ENCODE measurements at places on chromosomes 11 and 22.
A peak's percentile ranks its signal among the peaks of the same experiment; 100 is the strongest.

GRCh38 chr11:124115782-124116616, 749 bp downstream of the VWA5A start:
- no peak for DNase-seq

- peak; percentile 22 for DNase-seq
These were observed 6.8 kb upstream of the TPBGL start for GRCh38 chr11:75233754-75234172.

DNA sequence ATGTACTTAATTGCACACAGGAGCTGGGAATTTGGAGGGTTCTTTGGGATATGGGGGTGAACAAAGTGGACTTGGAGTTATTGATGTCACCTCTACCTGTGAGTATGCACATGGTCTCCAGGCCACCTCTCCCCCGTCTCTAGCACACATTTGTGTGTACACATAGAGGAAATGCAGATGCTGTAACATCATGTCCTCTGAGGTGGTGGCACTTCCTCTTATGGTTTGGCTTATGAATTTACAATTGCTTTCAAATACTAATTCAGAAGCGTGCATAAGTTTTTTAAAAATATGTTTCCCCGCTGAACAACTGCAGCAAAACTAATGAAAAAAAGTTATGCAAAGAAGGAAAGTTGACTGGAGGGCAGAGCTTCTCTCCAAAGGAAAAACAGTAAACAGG, 152.0 kb upstream of the TENM4 start:
- DNase-seq = no peak

GRCh38 chr11:89182773-89183518, 5.3 kb downstream of the TYR start:
- DNase-seq = no peak

DNA sequence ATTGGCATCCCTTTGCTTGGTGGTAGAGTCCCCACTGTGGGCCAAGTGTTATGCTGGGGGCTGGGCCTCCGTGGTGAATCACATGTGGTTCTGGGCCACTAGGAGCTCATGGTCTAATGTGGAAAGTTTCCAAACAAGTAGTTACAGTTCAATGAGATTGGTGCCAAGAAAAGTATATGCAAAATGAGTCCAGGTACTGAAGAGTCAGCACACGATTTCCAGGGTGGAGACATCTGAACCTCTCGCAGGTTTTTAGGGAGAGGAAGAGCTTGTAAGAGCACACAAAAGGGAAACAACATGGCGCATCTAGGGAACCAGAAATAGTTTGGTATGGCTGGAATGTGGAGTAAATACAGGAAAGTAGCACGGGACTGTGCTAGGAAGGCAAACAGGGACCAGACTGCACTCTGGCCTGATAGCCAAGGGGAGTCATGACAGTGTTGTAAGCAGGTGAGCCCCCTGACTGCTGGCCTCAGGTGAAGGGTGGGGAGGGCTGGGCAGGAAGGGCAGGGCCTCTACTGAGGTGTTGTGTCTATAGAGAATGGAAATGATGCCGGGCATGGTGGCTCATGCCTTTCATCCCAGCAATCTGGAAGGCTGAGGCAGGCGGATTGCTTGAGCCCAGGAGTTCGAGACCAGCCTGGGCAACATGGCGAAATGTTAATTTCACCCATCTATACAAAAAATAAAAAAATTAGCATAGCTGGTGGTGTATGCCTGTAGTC, 12.6 kb downstream of the POLR2F start:
- no peak for DNase-seq

DNA sequence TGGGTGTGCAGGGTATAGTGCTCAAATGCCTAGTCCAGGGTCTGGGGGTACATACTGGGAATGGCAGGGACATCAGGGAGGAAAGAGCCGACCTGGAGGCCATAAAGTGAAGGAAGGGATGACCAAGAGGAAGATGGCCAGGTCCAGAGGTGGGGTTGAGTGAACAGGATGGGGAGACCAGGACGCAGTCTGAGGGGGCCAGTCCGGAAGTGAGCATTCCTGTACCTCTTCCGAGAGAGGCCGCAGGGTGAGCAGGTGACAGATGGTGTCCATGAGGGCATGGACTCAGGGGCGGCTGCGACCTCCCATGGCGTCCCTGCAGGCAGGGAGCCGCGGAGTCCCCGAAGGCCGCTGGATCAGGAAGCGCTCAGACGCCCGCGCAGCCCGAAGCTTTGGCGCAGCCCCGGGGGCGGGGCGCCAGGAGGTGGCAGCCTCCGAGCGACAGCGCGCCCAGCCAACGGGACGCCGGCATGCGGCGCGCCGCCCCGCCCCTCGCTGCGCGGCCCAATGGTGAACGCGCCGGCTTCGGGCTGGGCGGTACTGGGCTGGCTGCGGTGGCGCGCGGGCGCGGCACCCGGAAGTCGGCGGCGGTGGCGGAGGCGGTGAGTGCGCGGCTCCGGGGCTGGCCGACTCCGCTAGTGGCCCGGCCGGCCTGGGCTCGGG, at the start of gene TANGO2:
Gene TANGO2, plus strand, starts transcription at position 578 of the 663 bp plus-strand sequence. CDS start 15,689 bp downstream, outside the sequence.
- no peak for DNase-seq

DNA sequence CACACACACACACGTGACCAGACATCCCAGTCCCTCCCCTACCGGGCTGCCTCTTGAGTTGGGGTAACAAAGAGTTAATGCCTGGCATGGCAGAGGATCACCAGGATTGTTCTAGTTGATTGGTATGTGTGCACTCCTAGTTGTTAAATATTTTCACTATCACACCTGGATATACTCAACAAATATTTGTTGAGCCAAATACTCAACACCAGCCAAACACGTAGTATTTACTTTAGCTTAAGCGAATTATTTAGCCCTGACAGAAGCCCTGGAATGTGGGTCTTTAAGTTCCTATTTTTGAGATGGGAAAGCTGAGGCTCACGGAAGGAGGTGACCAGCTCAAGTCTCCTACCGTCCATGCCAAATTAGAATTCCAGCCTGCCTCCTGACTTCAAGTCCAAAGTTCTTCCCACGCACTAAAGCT, 10.5 kb downstream of the CD3E start:
- no peak for DNase-seq

GRCh38 chr11:126072801-126073594, 10.3 kb upstream of the CDON start:
- DNase-seq = no peak

DNA sequence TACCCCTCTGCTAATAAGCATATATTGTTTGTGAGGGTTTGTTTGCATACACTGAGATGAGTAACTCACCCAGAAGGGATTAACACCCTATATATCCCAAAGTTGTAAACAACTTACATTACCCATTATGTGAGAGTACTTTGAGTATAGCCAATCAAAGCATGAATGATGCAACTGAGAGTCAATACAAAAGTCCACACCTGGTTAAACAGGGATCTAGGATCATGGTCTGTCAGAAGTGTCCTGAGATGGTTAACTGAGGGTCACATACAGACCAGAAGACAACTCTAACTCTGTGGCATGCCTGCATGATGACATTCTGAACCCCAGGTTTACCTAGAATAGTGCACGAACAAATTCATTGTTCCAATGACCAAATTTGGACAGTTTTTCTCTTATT, 17.4 kb upstream of the OR10A5 start:
- no peak for DNase-seq

DNA sequence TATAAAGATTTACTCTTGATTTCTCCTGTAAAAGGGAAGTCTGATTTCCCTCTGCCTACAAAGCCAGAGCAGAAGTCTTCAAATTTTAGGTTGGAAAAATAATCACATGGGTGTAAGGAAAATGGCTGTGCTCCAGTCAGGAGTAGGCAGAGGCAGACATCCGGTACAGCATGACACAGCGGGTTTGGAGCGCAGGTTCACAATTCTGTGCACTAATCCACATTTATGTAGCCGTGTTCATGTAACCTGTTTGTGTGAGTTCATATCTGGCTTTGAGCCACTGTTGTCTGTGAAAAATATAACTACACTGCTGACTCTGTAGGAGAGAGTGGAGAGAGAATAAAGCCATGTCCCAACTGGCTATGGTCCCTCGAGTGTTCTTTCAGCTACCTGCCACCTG, 248.0 kb downstream of the CASP12 start:
- DNase-seq = no peak

DNA sequence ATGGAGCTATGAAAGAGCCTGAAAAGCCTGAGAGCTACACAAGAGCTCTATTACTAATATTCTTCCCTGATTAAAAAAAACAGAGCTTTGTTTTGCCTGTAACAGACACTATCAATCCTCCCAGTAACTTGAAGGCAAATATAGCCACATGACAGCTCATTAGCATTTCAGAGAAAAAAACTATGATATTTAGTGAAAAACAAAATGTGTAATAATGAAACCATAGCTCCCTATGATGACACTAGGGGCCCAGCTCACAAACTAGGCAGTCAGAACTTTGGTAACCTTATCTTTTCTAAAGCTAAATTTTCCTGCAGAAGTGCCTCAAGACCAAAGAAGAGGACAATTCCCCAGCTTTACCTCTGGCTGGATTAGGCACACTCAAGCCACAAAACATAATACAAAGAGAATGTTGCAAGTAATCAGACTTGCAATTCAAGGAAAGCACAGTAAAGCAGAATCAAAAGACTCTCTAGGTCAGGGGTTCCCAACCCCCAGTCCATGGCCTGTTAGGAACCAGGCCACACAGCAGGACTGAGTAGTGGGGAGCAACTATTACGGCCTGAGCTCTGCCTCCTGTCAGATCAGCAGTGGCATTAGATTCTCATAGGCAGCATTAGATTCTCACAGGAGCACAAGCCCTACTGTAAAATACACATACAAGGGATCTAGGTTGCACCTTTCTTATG, 53.3 kb downstream of the MRTFA start:
- no peak for DNase-seq

- DNase-seq = peak; percentile 68
These were observed 99.1 kb downstream of the CD44 start for GRCh38 chr11:35237860-35238715.

GRCh38 chr22:28154861-28155260, 235.8 kb upstream of the PITPNB start:
- no peak for DNase-seq

- no peak for DNase-seq
These were observed at the start of gene ADAMTS15 for GRCh38 chr11:130448416-130449309. ADAMTS15 (plus strand) TSS chr11:130448645; CDS start chr11:130448974, 329 bp downstream.

DNA sequence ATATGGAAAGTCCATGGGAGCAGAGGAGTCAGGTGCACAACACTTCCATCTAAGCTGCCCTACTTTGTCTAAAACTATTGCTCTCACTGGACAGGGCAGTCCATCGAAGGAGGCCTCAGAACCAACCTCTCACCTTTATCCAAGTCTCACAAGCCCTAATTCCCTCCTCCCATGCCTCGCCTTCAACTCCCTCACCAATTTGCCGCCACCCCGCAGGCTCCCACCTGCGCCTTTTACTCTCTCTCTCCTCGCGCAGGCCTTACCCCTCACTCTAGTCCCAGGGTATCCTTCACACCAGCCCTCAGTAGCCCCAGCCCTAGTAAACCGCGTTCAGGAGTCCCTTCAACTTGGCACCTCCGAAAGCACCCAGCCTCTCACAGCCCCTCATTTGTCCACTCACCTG, 451 bp downstream of the FHIP1B start:
- DNase-seq = no peak

- no peak for DNase-seq
These were observed 1.9 kb upstream of the HEPN1 start for GRCh38 chr11:124917115-124917637.

DNA sequence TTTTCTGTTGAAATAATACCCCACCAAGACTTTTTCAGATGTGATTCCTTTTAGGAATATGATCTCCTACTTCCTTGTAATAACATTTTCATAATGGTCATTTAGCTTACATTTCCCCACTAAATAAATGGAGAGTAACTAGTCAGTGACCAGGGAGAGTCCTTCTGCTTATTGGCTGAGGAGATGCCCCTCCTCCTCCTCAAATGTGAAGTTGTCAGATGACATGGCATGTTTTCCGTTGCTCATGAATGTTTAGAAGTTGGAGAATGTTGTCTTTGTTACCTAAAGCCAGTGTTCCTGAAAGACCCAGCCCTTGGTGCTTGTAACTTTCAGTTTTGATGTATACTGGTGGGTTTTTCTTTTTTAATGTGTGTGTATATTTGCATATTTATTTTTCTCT, 38.2 kb downstream of the CSRP3 start:
- DNase-seq = no peak

DNA sequence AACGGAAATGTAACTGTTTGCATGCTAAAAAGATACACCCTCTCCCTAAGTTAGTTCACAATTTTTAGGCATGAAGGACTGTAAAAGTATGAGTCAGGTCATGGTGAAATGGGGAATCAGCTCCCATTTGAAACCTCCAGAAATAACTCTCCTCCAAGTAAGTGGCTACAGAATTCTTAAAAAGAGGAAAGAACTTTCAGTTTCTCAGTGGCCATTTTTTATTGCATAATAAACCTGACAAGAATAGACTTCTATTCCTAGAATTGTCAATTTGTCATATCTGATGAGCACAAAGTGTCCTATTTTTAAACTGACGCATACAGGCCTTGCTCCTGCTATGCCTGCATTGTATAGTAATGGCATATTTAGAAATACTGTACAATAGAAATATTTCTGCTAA, 612.2 kb downstream of the CNTN5 start:
- DNase-seq = no peak

DNA sequence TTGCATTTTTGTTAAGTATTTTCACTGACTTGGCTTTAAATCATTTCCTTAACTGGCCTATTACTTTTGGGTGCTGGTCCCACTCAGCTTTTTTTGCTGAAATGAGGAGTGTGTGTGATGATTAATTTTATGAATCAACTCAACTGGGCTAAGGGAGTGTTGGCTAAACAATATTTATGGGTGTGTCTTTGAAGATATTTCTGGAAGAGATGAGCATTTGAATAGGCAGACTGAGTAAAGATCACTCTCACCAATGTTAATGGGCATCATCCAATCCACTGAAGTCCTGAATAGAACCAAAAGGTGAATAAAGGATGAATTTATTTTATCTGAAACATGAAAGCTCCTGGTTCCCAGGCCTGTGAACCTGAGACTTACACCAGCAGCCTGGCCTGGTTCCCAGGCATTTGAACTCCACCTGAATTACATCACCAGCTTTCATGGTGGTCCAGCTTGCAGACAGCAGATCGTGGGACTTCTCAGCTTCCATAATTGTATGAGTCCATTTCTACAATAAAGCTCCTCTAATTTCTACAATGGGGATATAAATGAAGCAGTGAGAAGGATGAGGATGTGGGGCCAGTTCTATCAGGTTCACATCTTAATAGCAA, 241.3 kb upstream of the ZC3H12C start:
- DNase-seq = no peak
